ENCODE measurements at places on chromosomes 11 and 22.
A peak's percentile ranks its signal among the peaks of the same experiment; 100 is the strongest.

DNA sequence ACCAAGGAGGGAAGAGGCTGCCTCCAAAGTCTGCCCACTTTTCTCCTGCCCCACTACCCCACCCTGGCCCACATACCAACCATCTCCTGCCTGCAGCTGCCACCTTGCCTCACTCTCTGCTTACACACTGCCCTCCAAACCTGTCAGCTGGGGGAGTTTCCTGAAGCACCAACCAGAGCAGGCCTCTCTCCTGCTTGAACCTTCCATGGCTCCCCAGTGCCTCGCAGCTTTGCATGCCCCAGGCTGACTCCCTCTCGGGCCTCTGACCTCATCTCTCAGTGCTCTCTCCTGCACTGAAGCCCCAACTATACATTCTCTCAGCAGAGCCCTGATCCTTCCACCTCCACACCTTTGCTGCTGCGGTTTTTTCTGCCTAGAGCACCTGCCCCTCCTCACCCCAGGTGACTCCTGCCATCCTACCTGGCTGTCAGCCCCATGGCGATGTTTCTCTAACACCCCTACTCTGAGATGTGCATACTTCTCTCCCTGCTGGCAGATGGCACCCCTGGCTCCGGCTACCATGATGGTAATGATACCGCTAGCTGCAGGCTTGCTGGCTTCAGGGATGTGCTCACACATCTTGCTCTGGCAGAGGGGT is 43.5 kb downstream of the MN1 start:
- DNase-seq, result no peak

- DNase-seq, result no peak
These were observed 19.4 kb upstream of the CCDC179 start for GRCh38 chr11:22879630-22880029.

- no peak for DNase-seq
These were observed 201.9 kb upstream of the SESN3 start for GRCh38 chr11:95432714-95433503.

GRCh38 chr11:108984523-108984922 is 319.7 kb downstream of the DDX10 start:
- no peak for DNase-seq

- DNase-seq, result peak; percentile 17
These were observed 4.9 kb upstream of the TESMIN start for GRCh38 chr11:68756171-68756766.

DNA sequence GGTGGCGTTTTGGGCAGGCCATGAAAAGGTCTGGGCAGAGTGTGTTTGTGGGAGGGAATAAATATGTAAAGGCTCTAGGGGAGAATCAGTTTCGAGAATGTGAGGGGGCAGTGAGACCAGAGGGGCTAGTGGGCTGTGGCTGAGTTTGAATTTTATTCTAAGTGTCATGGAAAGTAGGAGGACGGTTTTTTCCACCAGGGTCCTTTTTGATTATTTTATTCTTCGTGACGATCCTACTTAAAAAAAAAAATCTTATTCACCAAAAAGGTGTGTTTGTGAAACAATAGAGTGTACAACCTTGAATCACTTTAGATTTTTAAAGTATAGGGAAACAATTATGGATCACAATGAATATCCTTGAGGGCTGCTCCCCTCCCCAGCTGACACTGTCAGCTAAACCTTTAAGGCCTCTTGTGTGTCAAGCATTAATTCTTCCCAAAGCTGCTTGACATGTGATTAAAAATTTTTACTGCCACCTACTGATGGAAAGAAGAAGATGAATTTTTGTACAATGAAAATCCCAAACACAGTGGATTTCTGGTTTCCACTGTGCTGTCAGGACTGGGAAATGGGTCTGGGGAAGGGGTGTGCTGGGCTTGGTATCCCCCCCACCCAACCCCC is 107.5 kb upstream of the OR4B1 start:
- DNase-seq, result peak; percentile 69

GRCh38 chr11:30911247-30911646 is 325.1 kb upstream of the MPPED2 start:
- no peak for DNase-seq

DNA sequence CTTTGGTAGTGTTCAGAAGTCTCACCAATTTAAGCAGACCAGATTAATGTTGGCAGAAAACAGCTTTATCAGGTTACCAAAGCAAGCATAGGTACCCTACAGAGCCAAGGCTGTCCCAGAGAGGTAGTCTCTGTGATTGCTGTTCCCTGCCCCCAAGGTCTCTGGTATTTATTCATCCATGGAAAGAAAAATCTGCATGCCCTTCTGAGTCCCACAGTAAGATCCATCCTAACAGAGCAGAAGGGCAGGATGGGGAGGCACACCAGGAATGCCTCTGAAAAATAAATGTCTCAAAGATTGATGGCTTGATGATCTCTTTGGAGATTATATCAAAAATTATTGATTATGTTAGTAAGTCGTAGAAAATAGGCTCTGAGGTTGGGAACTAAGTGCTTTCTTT is 122.8 kb downstream of the FAT3 start:
- DNase-seq, result no peak

DNA sequence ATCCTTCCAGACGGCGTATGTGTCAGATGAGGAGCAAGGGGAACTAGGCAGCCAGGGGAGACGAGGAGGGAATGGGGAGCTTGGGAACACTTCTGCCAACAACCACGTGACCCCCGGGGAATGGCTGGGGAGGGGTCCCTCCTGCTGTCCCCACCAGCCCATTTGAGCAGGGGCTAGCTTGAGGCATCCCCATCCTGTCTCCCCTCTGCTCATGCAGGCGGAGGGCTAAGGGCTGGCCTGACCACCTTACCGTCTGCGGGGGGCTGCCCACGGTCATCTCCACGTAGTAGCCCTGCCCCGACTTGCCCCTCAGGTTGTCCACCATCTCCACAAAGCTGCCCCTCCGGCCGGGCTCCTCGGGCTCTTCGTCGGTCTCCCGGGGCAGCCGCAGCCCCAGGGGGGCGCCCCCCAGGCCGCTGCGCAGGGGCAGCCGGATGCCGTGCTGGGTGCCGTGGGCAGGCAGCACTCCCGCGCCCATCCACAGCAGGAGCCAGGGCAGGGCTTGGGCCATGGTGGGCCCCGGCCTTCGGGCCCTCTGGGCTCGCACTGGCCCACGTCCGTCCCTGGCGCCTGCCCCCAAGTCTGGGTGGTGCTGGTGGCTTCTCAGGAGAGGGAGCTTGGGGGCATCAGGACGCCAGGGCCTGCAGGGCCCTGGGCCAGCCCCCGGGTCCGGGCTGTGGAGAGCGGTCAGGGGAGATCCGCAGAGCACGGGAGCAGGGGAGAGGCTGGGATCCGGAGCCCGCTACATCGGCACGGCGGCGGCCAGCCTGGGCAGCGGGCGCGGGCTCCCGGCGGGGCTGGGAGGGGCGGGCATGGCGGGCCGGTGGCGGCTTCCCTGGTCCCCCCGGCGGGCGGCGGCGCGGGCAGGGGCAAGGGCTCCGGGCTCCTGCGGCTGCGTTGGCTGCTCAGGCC is 515 bp downstream of the BACE1 start:
- DNase-seq, result peak; percentile 21

DNA sequence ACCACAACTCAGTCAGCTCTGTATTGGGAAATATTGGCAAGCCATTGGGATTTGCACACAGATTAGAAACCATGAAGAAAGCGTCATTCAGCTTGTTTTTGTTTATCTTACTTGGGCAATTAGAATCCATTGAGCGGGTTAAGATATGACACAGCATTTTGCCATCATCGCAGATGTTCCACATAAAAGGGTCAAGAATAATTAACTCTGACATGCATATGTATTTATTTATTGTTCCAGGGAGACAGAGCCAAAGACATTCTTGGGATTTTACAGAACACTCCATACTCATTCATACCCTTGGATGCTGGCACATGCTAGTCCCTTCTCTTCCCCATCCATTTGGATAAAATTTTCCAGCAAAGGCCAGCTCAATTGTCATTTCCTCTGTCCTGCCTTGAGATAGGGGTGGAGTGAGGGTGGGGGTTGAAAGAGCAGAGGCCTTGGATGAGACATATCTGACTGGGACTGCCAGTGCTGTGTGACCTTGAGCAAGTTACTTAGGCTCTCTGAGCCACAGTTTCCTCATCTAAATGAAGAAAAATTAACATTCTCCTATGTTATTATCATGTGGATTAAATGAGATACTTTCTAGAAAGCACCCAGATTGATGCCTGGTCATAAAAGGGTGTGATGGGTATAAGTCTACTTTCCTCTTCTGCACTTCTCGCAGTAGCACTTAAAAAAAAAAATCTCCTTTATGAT is 179.7 kb downstream of the RRAS2 start:
- DNase-seq, result peak; percentile 38

DNA sequence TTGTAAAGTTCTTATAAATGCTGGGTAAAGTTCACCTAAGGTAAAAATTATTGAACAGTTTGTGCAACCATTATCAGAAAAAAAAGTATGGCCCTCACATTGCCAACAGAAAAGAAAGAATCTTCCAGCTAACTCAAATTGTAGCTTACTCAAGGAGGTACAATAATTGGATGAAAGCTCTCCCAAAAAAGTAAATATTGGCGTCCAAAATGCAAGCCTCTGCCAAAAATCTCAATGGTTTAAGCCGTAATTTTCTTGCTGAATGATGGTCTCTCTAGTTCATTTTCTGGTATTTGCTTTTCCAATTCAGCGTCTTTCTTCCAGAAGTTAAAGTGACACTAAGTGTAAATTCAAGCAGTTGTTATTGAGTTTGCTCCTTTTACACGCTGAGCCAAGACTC is 727.3 kb downstream of the LRRC4C start:
- DNase-seq, result no peak

DNA sequence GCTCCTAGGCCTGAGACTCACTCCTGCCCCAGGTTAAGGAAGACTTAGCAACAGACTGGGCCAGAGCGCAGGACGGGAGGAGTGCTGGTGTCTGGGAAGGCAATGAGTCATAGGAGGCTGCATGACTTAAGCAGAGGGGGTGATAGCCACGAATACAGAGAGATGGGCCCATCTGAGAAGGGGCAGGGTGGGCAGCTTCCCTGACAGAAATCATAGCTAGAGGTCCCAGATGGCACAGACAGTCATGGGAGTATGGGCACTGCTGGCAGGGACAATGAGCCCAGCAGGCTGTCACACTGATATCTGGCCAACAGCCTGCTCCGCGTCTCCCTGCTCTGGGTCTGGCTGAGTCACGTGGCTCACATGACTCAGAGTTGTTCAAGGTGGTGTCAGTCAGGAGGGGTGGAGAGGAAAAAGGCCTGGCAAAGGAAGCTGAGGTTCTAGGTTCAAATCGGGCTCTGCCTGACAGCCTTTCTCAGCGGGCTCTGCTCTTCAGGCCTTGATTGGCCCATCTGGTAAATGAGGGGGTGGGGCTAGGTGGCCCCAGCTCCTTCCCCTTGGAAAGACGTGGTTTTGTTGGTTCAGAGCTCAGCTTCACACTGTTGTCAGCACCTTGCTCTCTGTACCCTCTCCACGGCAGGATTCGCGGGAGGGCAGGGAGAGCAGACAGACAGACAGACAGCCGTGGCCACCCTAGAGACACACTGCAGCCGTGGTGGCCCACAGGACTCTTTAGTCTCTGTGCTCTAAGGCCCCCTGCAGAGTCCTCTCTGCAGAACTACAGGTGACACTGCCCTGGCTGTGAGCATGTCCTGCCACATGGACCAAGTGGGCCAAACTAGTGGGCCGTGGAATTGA is 47.8 kb downstream of the DBX1 start:
- peak; percentile 94 for DNase-seq

- DNase-seq, result peak; percentile 68
These were observed 171.7 kb downstream of the INSC start for GRCh38 chr11:15286465-15286864.

GRCh38 chr11:67355023-67355793 is 1.9 kb upstream of the POLD4 start:
- DNase-seq, result no peak

GRCh38 chr11:60978546-60979380 is 7.3 kb downstream of the CD6 start:
- no peak for DNase-seq

DNA sequence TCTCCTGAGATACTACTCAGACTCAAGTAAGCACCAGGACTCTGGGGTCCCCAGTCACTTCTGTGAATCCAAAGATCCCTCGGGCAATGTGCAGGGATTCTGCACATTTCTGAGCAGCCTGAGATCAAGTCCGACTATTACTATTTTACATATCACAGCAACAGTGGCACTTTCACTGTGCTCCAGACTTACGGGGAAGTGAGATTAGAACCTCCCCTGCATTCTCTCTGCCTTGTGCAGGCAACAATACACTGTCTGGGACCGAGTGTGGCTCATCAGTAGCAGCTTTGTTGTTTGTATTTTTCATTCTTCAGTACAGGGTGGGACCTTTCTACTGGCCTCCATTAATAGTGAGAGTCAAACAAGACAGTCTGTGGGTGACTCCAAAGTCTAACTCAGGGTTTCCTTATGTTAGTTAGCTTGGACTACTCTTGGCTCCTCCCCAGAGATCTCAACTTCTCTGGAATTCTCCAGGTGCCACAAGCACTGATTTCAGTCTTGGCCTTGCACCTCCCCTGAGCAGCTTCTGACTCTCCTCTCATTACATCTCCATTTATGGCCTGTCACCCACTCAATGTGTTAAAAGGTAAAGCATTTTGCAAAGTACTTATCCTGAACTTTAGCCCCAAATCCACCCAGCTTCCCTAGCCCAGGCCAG is 76.2 kb upstream of the TOP3B start:
- no peak for DNase-seq

- DNase-seq, result no peak
These were observed 12.1 kb downstream of the DCUN1D5 start for GRCh38 chr11:103079833-103080232.

GRCh38 chr11:9210922-9211320 is 54.2 kb downstream of the DENND5A start:
- DNase-seq, result peak; percentile 29

GRCh38 chr11:46537121-46537520 is 56.7 kb downstream of the AMBRA1 start:
- DNase-seq, result no peak

Data from EL (cell line).